ENCODE measurements at places on chromosomes 2 and 18.

DNA sequence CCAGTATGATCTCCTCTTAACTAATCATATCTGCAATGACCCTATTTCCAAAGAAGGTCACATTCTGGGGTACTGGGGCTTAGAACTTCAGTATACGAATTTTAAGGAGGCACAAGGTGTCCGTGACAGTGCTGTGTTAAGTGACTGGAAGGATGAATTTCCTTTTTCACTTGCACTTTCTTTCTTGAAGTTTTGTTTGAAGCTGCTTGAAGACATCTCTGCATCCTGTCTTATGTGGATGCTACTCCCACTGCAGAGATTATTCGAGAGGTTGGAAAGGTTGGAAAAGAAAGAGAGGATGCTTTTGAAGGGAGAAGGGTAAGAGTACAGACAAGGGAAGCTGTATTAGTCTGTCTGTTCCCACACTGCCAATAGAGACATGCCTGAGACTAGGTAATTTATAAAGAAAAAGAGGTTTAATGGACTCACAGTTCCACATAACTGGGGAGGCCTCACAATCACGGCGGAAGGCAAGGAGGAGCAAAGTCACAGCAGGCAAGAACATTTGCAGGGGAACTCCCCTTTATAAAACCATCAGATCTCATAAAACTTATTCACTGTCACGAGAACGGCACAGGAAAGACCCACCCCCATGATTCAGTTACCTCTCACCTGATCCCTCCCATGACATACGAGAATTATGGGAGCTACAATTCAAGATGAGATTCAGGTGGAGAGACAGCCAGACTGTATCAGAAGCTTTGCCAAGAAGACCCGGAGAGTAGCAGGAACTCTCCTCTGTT lies 3.6 kb upstream of the RNF144A start:
- DNase-seq, result peak; percentile 33

GRCh38 chr2:190197143-190197720 lies 122.4 kb downstream of the HIBCH start:
- DNase-seq, result no peak

DNA sequence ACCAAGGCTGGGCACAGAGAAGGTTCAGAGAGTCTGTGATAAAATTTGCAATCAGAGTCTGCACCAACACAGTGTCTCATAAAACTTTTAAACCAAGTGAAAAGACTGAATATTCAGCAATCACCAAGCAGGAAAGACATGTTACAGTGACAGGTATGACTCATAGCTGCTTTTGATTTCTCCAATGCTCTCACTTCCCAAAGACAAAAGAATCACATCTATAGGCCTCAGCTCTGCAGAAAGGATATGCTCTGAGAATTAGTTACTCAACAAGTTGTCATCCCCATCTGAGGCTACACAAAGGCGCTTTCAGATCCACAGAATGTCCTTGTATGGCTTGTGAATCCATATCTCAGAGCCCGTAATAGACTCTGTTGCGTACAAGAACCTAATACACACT lies 92.5 kb downstream of the KCNF1 start:
- DNase-seq, result no peak

DNA sequence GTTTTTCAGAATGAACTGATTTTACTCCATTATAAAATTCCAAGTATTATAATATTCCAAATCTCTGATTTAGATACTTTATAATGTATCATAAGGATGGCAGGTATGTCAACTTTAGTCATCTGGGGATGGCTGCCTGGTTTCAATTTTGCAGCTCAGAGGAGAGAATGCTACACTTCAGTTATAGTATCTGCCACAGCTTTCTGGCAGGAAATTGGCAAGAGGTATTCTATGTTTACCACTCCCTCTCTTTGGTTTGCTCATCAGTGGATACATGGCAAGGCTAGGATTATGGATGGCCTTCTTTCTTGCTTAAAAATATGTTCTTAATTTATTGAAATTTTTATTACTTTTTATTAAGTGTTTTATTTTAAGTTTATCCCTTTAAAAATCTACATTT lies 67.0 kb upstream of the TNFRSF11A start:
- no peak for DNase-seq

- no peak for DNase-seq
These were observed 82.9 kb downstream of the SCN3A start for GRCh38 chr2:165120740-165121467.

GRCh38 chr18:36814994-36815393 lies 13.8 kb downstream of the TPGS2 start:
- DNase-seq, result no peak

DNA sequence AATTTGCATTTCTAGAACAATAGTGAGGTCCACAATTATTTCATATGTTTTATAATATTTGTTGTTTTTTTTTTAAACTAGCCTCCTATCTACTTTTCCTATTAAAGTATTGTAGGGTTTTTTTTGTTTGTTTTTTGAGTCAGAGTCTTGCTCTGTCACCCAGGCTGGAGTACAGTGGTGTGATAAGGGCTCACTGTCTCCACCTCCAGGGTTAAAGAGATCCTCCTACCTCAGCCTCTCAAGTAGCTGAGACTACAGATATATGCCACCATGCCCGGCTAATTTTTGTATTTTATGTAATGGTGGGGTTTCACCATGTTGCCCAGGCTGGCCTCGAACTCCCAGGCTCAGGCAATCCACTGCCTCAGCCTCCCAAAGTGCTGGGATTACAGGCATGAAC lies 122.5 kb downstream of the SLC39A10 start:
- DNase-seq, result no peak

- no peak for DNase-seq
These were observed 2.4 kb downstream of the CDK5R2 start for GRCh38 chr2:218961651-218962570.

DNA sequence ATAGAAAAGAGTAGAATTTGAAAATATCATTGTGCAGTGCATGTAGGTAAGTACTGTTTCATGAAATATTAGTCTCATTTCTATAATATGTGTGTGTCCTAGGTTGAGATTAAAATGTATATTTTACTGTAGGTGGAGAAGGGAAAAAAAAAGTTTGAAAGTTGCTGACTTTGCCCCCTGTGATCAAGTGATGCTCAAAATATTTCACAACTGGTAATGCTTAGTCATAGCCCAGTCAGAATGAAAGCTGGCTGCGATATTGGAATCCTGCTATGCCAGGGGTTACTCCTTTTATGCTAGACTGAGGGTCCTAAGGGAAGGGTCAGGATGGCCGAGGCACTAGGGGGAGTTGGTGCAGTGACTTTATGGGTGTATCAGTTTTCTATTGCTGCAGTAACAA lies 19.5 kb upstream of the CFAP36 start:
- no peak for DNase-seq

- no peak for DNase-seq
These were observed 39.8 kb upstream of the ASAP2 start for GRCh38 chr2:9166579-9167377.

DNA sequence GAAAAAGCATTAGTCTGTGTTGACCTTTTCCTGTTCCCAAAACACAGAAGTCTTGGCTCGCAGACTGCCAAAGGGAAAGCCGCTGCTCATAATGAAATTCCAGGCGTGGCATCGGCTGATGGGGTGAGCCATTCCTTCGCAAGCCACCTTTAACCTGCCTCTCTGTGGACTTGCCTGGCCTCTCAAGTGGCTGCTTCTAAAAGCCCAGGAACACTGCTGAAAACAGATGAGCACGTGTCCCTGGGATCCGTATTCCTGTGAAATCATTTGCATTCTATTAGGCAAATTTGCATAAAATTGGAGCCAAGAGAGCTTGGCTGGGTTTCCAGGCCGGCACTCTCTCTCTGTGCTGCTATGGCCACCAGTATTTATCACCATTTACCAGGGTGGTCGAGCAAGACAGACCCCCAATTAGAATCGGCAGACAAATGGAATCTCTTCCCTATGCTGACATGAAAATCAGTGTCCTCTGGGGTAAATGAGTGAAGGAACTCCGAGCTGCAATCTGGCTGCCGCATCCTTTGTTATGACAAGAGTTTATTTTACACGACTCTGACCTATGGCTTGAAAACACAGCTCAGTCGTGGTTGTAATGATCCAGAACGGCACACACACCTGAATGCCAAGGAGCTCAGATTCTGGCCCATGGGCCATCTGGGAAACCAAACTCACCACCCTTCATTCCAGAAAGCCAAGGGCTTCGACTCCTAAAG lies 21.7 kb downstream of the BCL2 start:
- no peak for DNase-seq

DNA sequence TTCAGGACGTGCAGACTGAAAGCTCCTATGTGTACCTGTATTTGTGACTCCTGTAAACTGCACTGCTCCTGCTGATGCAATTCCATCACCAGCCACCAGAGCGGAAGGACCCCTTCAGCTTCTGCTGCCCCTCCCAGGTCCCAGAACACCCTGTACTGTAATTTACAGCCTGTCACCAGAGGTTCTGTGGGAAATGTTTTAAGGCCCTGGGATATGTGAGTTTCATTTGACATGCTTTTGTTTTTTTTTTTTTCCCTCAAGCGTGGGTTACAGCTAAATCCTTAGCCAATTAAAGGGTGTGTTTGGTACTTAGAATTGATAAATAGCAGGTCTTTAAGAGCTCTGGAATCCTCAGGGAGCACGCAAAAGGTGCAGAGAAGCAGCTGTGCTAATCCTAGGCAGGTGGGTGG lies 79.4 kb downstream of the KCTD1 start:
- DNase-seq, result no peak

Data from stimulated activated CD4-positive, alpha-beta T cell treated with anti-CD3 and anti-CD28 coated beads, Interleukin-15, amount 100 ng/mL, for 48 hours (primary cell).